ENCODE measurements at places on chromosomes 16 and 17.

DNA sequence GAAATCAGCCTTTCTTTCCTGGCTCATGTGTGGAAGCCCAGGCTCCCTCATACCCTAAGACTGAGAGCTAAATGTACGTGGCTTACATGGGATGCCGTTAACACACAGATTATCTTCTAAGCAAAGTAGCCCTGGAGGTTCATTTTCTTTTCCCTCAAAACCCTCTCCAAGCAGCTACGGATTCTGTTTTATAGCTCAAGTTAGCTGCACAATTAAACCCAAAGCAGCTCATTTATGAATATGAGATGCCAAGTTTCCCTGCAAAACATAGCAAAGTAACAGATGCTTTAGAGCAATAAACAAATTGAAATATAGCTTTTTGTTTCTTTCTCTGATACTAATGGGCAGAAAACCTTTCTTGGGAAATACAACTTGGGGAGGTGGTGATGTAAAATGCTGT is 72.0 kb downstream of the HS3ST2 start:
- DNase-seq: no peak

GRCh38 chr16:35734728-35735402 is 2275.5 kb downstream of the TP53TG3F start:
- no peak for DNase-seq

GRCh38 chr16:78137782-78138616 is 38.5 kb downstream of the WWOX start:
- DNase-seq: no peak

DNA sequence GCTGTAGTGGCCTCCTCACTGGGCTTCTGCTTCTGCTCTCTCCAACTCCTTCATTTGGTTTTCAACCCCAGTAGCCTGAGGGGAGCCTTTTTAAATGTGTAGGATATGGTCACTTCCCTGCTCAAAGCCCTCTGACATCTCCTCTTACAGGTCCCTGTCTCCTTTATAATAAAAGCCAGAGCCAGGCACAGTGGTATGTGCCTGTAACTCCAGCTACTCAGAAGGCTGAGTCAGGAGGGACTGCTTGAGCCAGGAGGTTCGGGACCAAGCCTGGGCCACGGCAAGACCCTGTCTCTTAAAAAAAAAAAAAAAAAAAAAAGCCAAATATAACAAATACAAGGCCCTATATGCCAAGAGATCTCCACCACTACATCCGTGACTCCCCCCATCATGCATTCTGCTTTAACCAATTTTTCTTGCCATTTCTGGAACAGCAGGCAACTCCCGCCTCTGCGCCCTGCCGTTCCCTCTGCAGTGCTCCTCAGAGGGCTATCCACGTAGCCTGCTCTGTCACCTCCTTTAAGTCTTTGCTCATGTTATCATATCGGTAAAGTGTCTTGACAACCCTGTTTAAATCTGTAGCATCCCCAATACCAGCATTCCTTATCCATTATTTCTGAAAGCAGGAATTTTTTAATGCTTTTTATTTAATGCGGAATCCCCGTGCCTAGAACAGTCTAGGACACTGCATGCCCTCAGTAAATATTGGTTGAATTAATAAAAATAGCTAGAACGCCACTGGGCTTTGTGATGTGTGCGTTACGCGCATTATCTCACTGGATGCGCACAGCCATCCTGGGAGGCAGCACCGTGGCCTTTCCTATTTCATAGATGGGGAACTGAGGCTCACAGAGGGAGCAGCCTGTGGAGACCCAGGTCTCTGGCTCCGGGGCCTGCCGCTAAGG is 9.5 kb downstream of the ZNF771 start:
- DNase-seq: no peak

DNA sequence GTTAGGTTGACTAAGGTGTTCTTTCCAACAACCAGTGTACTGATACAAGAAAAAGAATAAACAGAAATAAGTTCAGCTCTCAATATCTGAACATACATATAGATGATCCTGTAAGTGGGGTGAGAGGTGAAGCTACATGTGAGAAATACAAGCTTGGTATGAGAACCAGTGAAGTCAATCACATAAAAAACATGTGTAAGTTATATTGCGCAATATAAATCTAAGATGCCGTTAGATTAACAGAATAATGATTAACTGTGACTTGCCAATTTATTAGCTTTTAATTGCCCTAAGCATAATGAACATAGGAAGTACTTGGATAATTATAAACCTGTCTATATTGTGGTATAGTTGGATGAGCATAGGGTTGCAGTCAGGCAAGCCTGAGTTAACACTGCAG is 1597.1 kb upstream of the GOT2 start:
- DNase-seq: no peak

DNA sequence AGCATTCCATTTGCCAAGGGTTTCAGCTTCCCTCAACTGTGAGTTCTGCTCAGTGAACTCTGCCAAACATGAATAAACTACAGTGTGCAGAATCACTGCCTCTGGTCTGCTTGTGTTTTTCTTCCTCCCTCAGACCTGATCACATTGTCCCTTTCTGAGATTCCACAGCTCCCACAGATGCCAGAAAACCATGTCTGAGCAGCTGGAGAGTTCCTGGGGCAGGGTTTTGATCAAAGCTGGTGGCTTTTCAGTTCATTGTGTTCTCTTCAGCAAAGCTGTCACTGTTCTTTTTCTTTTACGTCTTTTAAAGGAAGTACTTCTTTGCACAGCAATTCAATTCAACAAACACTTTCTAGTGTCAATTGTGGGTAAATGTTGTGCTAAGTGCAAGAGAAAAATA is 555.8 kb downstream of the RBFOX1 start:
- no peak for DNase-seq

- DNase-seq: peak; percentile 52
Observed at GRCh38 chr17:74471341-74471740, 4.9 kb downstream of the CD300A start.

GRCh38 chr17:3913531-3914311 is 2.5 kb downstream of the P2RX1 start:
- peak; percentile 80 for DNase-seq

DNA sequence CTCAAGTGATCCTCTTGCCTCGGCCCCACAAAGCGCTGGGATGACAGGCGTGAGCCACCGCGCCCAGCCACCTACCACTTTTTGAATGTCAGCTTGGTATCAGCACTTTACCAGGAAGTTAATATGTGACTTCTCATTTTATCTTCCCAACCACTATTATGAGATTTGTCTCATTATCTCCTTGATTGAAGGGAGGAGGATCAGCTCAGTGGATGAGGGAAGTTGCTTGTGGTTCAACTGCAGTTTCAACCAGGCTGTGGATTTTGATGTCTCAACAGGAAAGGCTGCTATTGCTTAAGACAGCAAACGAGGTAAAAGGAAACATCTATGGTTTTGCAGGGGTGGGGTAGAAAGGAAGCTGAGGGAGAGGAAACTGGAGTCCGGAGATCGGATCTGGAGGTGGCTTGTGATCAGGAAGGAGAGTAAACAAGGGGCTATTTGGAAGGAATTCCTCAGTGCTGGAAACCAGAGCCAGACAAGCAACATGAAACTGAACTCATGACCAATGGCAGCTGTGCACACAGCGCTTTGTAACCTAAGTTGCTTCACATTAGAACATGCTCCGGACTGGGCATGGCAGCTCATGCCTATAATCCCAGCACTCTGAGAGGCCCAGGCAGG is 180.5 kb downstream of the VPS53 start:
- no peak for DNase-seq

- no peak for DNase-seq
Observed at GRCh38 chr17:48486557-48486956, 44.3 kb downstream of the HOXB1 start.

- DNase-seq: no peak
Observed at GRCh38 chr17:60224064-60224463, 74.3 kb downstream of the CA4 start.

GRCh38 chr17:44314869-44315661 is 6.7 kb downstream of the RUNDC3A start:
- DNase-seq: no peak

DNA sequence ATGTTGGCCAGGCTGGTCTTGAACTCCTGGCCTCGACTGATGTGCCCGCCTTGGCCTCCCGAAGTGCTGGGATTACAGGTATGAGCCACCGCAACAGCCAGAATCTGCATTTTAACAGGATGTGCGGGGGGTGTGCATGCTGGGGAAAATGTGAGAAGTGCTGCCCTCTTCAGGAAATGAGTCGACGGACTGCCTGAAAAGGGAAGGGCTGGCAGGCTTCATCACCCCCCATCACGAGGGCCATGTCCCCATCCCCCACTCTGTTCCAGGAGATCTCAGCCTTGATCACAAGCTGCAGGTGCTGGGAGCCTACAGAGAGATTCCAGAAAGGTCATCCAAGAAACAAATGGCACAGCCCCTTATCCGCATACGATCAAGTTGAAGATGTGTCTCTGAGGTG is 195.3 kb upstream of the RPL38 start:
- no peak for DNase-seq

DNA sequence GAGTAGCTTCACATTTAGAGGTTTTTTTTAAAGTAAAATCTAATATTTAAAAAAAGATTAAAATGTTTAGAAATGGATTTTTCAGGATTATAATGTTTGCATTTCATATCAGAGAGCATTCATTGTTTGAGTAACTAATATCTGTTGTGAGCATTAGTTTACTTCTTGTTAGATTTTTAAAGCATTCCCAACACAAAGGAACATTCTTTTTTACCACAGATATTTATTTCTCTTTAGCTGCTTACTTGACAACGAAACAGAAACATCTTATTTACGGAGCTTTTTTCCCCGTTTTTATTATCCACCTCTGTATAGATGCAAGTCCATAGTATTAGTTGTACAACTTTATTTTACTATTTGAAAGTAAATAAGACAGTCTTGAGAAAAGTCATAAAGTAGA is 53.0 kb downstream of the NFAT5 start:
- no peak for DNase-seq

DNA sequence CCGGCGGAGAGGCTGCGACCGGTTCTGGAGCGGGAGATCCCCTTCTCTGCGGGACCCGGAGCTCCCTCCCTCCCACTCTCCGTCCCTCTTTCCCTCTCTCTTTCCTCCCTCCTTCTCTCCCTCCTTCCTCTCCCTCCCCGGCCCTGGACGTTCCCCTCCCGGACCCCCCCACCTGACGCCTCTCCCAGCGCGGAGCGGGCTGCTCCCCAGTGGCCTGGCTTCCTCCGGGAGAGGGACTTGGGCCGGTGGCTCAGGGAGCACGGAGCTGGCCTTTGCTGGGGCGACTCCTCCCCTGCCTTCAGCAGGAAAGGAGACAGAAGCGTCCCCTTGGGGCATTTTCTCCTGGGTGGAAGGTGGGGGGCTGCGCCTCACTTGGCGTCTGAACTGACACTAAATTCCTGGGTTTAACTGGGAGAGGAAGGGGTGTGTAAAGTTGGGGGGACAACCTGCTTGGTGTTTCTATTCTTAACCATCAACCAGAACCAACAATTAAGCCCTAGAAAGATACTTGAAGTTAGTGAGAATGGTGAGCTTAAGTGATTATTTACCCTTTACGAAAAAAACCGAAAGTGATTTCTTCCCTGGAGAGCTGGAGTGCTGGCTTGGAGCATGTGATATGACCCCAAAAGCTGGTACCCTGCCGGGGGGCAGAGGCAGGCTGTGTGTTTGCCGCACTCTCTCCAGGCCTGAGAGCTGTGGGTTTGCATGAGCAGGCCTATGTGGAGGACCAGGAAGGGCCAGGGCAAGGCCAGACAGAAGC is 775 bp downstream of the SPIRE2 start:
- DNase-seq: no peak

DNA sequence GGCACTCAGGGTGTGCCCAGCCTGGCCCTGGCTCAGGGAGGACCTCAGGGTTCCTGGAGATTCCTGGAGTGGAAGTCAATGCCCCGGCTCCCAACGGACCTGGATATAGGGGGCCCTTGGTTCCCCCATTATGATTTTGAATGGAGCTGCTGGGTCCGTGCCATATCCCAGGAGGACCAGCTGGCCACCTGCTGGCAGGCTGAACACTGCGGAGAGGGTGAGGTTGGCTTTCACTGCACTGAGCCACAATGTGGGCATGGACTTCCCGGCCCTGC is 23.6 kb downstream of the USP6 start:
- DNase-seq: no peak

GRCh38 chr16:78628461-78629045 is 529.1 kb downstream of the WWOX start:
- DNase-seq: no peak

- DNase-seq: no peak
Observed at GRCh38 chr16:22847100-22847499, 33.1 kb downstream of the HS3ST2 start.

GRCh38 chr16:59773330-59773729 is 1039.2 kb upstream of the GOT2 start:
- no peak for DNase-seq

DNA sequence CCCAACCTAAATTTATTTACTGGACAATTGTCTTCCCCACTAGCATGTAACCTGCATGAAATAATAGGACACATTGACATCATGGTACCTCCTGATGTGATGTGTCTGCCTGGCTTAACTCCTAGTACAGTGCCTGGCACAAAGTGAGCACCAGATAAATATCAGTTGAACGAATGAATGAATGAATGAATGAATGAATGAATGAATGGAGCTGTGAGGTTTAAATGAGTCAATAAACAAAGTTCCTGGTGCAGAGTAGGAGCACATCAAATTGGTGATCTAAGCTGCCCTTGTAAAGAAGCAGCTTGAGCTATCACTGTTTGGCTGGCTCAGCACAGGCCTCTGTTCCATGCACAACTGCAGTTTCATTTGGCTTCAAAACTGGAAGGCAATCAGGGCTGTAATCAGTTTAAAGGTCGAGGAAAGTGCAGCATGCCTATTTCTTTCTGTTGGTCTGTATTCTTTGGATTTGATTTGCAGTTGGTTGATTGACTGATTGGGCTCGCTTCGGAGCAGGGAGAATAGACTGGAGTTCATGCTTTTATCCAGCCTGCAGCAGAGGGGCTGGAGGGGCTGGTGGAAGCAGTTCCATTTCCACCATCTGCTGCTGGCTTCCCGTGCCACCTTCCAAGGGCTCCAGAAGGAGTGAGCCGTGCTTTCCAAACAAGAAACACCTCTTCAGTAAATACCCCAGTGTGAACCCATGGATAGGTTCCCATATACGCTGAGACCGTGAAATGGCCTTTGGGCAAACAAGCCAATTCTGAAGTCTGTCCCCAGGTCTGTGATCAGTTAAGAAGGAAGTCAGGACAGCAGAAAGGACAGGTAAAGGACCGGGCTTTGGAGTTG is 54.6 kb downstream of the GPRC5B start:
- no peak for DNase-seq

DNA sequence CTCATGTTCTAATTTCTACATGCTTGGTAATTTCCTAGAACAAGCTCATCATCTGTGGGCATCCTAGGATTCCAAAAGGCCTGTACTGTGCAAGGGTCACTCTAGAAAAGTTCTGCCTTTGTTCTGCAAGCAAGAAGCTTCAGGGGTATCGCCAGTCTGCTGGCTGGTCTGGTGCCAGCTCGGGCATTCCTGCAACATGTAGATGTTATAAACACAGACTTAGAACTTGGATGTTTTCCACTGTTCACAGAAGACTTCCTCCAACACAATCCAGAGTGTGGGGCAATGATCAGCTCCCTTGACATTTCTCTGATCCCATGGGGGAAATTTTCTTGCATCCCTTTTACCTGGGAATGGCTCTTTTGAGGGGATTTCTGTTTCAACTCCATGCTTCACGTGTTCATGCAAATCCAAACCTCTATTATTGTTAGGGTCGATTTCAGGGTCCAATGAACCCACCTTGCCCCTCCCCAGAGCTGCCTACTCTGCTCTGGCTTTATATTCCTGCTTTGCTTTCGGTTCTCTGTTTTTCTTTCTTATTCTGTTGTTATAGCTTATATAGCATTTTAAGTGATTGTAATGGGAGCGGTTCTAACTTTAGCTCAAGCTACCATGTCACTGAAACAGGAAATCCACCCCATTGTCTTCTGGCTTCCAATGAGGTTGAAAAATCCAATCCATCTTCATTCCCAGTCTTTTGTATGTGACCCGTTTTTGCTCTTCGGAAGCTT is 25.3 kb downstream of the UBE2O start:
- DNase-seq: no peak

Data from immature natural killer cell (primary cell).